ENCODE measurements at places on chromosomes 12 and 14. TPM values are rescaled to one million over a fixed set of nuclear protein-coding genes. Genes with fewer than 3 reads are reported as not detected.

DNA sequence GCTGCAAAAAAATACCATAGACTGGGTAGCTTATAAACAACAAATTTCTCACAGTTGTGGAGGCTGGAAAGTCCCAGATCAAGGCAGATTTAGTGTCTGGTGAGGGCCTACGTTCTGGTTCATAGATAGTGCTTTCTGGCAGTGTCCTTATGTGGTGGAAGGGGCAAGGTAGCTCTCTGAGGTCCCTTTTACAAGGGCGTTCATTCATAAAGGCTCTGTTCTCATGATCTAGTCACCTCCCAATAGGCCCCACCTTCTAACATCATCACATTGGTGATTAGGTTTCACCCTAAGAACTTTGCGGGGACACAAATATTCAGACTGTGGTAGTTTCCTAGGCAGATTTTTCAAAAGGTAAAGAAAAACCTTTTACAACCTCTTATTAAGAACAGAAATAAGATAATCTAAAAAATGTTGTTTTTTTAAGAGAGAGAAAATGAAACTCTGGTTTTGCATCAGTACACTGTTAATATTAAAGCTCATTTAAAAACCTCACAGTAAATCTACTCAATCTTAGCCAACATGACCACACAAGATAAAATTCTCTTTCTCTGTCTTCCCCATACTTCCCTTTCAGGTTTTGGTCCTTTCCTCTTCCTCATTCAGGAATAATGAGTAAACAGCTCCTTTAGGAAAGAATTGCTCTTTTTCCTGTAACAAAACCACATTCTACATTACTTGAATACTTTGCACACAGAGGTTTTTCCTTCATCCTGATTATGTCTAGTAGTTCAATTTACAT, 117.5 kb downstream of the UNC79 start:
- no peak overlapping the region for H3K27ac ChIP-seq
- no peaks in the 10 kb centered on the region for H3K4me1 ChIP-seq
- DNase-seq, result no peak
- H3K27me3 ChIP-seq, result no peaks in the 10 kb centered on the region
- H3K4me3 ChIP-seq, result no peak overlapping the region

The ADCY4 gene
- 19.2 TPM for polyA plus RNA-seq

The KCNA5 gene
- 1.8 TPM for polyA plus RNA-seq

The CPNE6 gene
- polyA plus RNA-seq, result 3.4 TPM

The ADSS1 gene
- polyA plus RNA-seq, result 16.5 TPM

GRCh38 chr14:100015251-100015655, 50.0 kb upstream of the EVL start:
- H3K27ac ChIP-seq, result no peak overlapping the region
- H3K4me1 ChIP-seq, result peaks cover 6% of the 10 kb centered on the region
- H3K27me3 ChIP-seq, result no peaks in the 10 kb centered on the region
- no peak for DNase-seq
- no peak overlapping the region for H3K4me3 ChIP-seq

DNA sequence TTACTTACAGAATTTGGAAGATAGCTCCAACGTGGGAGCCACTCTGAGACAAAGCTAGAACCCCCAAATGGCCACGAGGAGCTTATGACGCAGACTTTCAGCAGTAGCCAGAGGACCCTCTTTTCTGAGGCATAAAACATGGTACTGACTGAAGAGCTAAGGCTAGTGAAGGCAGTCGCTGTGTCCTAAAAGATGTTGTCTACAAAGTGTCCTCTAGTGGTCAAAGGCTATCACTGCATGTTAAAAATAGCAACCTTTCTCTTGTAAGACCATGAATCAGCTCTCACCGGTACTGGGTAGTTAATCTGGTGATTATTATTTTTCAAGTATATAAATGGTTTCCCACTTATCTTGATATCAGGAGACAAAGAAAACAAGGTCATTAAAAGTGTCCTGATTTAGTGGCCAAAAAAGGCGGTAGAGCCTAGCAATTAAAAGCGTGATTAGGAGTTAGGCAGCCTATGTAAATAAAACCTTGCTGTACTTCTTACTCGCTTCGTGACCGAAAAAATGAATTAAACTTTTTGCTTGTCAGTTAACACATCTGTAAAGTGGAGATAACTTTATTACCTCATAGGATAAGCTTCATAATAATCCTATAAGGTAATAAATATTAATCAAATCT, 47.0 kb upstream of the LGR5 start:
- H3K4me3 ChIP-seq, result no peak overlapping the region
- no peak for DNase-seq
- no peaks in the 10 kb centered on the region for H3K27me3 ChIP-seq
- no peaks in the 10 kb centered on the region for H3K36me3 ChIP-seq

The ZNF26 gene
- 2.9 TPM for polyA plus RNA-seq

Data from kidney (tissue), 22 donors.